ENCODE measurements at places on chromosomes 16 and 17.
A peak's percentile ranks its signal among the peaks of the same experiment; 100 is the strongest.

DNA sequence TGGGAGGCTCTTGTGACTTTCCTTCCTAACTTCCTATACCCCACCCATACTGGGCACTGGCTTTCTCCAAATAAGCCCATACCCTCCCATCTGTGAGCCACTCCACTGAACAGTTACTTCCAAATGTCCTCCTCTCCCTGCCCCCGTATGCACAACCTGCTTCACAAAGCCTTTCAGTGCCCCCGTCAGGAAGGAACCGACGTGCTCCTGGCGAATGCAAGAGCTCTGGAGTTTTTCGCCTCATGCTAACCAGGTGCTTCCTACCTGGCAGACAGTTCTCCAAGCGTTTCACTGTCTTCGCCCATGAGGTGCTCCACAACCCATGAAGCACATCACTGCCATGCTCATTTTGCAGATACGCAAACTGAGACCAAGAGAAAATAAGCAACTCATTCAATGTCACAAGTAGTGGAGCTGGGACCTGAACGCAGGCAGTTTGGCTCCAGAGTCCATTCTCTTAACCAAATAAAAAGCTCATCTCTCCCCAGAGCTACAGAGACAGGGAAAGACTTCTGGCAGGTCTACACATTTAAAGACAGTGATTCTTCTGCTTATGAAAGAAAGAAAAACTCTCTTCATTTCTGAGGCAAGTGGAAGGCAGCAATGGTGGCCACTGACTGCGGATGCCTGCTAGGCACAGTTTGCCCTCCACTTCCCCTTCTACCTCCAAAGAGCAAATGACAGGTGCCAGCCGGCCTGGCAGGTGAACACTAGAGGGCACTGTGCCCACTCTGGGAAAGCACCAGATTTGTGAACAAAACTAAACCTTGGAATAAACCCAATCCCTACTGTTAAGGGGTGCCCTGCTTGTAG is 23.8 kb downstream of the SPHK1 start:
- peak; percentile 72 for DNase-seq

DNA sequence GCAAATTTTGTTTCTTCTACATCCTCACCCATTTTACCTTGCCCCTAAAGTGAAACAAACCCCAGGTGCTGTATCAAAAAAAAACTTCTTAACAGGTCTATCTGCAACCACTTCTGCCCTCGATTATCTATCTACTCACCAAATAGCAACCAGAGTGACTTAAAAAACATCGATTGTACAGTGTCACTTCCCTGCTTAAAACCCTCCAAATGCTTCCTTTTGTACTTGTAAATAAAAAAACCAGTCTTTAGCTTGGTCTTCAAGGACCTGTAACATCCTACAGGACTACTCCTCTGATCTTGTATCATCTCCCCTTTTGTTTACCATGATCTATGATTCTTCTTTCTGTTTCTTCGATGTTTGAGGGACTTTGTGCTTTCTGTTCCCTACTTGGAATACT is 82.7 kb upstream of the CORO6 start:
- peak; percentile 26 for DNase-seq

GRCh38 chr16:86664522-86665318 is 86.4 kb downstream of the FOXL1 start:
- peak; percentile 20 for DNase-seq

GRCh38 chr17:46025510-46026165 is 26.6 kb downstream of the STH start:
- DNase-seq = no peak

- DNase-seq = no peak
Observed at GRCh38 chr16:19607616-19608280, 52.2 kb downstream of the VPS35L start.

Measured in CD4-positive, alpha-beta T cell treated with Interleukin-15 for 4 hours (primary cell).